Endothelial cell (in vitro differentiated cells): ENCODE measurements at places on chromosomes 1 and 21.

DNA sequence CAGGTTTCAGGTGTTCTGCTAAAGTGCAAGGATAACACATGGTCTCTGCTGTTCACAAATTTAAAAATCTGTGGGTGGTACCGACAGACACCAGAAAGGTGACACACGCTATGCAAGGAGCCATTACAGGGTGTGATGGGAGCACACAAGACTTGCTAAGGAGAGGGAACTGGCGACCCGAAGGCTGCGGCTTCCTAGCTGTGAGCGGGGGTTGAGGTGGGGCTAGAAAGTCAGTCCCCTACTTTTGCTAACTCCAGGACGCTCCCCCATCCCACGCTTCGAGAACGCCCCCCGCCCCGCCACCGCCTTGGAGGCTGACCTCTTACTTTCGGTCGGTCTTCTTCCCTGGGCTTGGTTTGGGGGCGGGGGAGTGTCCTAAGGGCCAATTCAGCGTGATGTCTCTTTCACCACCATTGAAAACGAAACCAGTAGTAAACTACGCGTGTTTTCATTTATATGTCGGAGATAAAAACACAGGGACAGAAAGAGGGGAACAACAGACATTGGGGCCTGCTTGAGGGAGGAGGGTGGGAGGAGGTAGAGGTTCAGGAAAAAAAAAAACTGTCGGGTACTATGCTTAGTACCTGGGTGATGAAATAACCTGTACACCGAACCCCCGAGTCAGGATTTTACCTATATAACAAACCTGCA, 1.1 kb downstream of the CKS1B start:
- DNase-seq = peak; percentile 51

DNA sequence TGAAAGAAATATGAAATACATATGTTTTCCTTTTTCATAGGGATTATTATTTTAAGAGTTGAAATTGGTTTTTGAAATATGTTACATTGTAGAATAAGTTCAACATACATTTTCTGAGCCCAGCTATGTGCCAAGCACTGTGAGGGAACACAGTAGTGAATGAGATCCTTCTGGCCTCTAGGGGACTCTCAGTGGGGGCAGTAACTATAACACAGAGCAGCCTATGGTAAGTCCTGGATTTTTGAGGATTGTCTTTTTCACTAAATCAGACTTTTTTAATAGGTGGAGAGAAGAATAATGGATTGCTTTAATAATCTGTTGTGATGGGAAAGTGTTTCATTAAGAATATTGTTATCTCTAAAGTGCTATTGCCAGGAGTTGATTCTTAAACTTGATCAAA, 2.4 kb downstream of the DNAJC6 start:
- DNase-seq = no peak

- no peak for DNase-seq
Measured at GRCh38 chr1:241276391-241276790, 80.6 kb downstream of the RGS7 start.

DNA sequence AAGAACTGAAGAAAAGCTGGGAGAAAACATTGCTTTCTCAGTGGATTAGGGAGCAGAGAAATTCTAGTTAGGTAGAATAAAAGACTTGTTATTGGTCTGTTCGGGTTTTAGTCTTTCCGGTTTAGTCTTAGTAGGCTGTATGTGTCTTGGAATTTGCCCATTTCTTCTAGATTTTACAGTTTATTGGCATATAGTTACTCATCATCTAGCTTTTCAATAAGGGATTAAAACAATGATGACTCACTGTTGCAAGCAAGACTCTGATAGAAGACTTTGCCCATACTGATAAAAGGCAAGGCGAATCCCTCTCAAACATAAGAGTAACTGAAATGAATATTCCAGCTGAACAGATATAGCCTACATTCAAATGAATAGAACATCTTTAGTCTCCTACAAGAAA, 62.3 kb downstream of the GPR137B start:
- DNase-seq = no peak

- no peak for DNase-seq
Measured at GRCh38 chr1:199959033-199959774, 68.3 kb upstream of the NR5A2 start.

- no peak for DNase-seq
Measured at GRCh38 chr1:218778257-218779126, 395.2 kb upstream of the LYPLAL1 start.

GRCh38 chr21:35159881-35160280, 110.8 kb upstream of the RUNX1 start:
- no peak for DNase-seq

- peak; percentile 42 for DNase-seq
Measured at GRCh38 chr1:171226747-171227370, 21.4 kb upstream of the FMO1 start.

DNA sequence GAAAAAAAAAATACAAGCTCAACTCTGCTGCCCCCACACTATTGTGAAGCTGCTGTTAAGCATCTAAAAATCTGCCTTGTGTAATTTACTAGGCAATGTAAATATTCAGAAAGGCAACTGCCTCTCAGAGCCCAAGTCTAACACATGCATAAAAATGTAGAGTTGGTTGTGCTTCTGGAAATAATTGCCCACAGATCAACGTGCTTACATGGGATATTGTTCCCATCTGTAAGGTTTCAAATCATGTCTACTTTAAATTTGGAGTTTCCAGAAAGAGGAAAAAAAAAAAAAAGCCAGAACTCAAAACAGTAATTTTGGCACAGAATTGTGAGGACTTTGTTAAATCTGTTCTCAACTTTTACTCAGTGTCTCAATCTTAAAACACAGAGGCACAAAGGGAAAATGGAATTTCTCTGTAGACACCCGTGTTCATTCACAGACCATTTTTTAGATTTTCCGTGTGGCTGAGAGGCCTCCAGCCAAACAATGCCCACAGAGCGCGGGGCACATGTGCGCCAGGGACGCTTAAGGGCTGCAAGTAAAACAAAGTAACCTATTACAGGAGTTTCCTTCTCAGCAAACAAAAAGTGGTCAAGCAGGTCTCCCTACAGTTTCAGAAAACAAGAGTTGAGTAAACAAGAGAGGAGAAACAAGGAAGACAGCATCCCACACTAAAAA, 115.5 kb downstream of the RERE start:
- DNase-seq = peak; percentile 26
